Activated B cell treated with CpG ODN at 0.5 μM for 24 hours (primary cell): ENCODE measurements at places on chromosomes 11 and 22.

GRCh38 chr22:29912605-29913398, 29.8 kb downstream of the MTMR3 start:
- no peak for DNase-seq

DNA sequence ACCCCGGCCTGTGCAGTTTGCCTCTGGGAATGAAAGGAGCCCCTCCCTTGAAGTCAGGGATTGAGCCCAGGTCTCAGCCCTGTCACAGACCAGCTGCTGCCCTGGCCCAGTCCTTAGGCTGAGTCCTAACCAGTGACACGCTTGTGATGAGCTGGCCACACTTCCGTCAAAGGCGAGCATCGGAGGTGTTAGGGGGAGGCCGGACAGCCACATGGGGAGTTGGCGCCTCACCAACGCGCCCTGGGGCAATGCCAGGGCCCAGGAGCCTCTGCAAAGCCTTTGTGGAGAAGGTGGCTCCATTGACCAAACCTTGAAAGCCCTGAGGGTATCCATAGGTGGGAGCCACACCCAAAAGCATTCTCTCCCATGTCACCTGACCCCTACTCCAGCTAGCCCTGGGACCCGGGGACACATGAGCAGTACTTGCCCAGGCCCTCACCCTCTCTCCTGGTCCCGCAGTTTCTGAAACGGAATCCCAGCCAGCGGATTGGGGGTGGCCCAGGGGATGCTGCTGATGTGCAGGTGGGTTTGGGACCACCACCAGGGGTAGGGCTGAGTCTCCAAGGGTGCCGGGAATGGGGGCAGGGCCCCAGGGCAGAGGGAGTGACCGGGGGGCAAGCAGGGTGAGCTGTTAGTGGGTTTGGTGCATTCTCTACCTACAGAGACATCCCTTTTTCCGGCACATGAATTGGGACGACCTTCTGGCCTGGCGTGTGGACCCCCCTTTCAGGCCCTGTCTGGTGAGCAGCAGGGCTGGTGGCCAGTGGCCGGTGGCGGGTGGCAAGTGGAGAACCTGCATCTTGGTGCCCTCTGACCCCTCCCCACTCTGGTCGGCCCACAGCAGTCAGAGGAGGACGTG, 3.7 kb downstream of the PTPRCAP start:
- no peak for DNase-seq

DNA sequence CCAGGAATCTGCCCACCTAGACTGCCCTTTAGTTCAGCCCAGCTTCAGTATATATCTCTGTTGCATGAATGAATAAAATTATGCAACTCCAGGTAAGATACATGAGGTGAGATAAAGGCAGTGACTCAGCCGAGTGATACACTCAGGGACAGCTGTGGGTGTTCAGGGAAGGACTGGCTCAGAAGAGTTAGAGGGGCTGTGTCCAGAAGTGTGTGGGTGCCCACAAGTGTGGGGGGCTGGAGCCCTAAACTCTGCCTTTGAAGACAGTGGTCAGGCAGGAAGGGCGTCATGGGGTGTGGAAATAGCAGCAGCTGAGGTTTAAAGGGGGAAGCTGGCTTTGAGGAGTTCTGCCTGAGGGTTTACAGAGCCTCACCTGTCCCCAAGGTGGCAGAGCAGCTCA, 8.3 kb downstream of the FTH1 start:
- DNase-seq: no peak

- DNase-seq: no peak
These were observed 61.8 kb upstream of the CRYBB3 start for GRCh38 chr22:25137577-25138525.

- no peak for DNase-seq
These were observed 173.3 kb downstream of the PGR start for GRCh38 chr11:100956351-100956750.

GRCh38 chr22:47000888-47001287, 238.4 kb downstream of the TBC1D22A start:
- DNase-seq: no peak

- no peak for DNase-seq
These were observed 30.1 kb downstream of the GRAMD4 start for GRCh38 chr22:46650078-46650810.

DNA sequence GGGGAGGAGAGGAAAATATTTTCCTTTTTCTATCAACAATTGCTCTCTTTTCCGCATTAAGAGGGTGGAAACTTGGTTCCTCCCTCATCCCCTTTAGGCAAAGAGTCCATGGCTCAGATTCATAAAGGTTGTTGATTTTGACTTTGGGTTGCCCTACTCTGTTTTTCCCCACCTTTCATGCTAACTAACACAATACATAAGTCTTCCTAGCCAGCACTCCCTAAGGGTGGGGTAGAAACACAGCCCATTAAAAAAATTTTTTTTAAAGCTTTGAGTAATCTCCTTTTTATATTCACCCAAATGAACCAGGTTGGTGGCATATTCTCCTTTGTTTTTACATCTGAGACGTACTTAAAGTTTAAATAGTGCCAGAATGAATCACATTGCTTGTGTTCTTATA, 20.0 kb upstream of the LIN7C start:
- no peak for DNase-seq

DNA sequence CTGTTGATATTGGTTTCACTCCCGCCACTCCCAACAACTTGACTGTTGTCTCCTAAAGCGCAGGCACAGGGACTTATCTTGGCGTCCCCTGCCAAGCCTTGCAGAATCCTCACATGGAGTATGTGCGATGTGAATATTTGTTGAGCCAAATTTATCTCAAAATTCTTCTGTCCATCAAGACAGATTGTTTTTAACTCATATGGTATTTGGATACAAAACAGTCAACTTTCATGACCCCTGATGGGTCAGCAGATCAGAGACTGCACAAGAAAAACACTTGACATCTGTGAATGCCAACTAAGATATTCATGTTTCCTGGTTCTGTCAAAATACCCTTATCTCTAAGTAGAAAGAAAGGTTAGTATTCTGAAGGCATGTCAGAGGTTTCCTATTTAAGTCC, 221.7 kb upstream of the BLID start:
- DNase-seq: no peak

DNA sequence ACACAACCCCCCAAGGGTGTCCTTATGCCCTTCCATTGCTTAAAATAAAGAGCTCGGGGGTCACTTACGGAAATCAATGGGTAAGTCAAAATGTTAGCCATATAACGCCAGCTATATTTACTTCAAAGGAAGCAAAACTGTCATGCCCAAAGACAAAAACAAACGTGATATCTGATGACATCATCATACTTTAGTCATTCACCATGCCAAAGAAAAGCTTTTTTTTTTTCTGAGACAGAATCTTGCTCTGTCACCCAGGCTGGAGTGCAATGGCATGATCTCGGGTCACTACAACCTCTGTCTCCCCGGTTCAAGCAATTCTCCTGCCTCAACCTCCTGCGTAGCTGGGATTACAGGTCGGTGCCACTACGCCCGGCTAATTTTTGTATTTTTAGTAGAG, 47.7 kb upstream of the SC5D start:
- DNase-seq: no peak

- no peak for DNase-seq
These were observed 648.7 kb upstream of the CCDC179 start for GRCh38 chr11:23509023-23509422.

GRCh38 chr11:69605737-69606526, 35.0 kb upstream of the CCND1 start:
- no peak for DNase-seq

- DNase-seq: no peak
These were observed 8.6 kb upstream of the KMT2A start for GRCh38 chr11:118427707-118428106.

DNA sequence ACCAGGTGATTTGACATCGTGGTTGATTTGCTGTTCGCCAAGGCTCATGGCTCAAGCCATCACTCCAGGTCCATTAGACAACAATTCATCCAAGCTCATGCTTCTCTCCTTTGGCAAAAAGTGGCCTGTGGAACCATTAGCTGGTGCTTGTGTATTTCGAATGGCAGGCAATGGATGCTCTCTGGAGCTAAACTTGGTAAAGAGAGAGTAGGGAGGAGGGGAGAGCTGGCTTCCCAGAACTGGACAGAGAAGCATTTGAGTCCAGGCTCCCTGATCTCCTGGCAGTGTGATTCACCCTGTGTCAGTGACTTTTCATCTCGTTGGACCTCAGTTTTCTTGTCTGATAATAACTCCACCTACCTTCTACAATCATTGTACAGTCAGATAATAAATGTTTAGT, 64.6 kb downstream of the MYO18B start:
- no peak for DNase-seq

GRCh38 chr11:21866781-21867180, 326.1 kb upstream of the ANO5 start:
- DNase-seq: no peak

DNA sequence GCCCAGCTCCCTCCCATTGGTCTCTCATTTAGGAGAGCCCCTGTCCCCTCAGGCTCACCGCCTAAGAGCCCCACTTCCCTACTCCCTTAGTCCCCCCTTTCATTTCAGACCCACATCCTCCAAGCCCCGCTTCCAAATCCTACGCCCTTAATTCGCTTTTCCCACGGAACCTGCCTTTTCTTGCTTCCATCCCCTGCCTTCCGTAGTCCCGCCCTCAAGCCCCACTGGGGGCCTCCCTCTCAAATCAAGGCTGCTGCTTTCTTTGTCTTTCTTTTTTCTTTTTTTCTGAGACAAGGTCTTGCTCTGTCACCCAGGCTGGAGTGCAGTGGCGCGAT, 396 bp downstream of the CCDC157 start:
- no peak for DNase-seq

- DNase-seq: no peak
These were observed 13.5 kb downstream of the DTX4 start for GRCh38 chr11:59185386-59185945.

GRCh38 chr22:39132281-39132680, 20.2 kb downstream of the CBX7 start:
- no peak for DNase-seq

DNA sequence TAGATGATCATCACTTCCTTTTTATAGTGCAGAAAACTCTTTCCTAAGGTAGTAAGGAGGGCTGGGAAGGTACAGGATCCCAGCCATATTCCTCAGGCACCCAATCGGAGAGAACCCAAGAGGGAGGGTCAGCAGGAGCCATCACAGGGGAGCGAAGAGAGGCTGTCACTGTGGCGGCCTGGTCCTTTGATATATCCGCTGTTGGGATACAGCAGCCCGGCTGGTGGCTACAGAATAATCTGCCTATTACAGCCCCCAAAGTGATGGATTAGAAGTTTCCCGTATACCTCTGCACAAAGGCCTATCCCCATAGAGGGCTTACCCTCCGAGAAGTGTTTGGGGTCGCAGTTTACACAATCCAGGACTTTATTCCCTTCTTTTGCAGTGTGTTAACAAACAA, 48.5 kb downstream of the OR4D9 start:
- no peak for DNase-seq

GRCh38 chr22:18056161-18056666, 21.6 kb upstream of the PEX26 start:
- no peak for DNase-seq

- no peak for DNase-seq
These were observed 3.2 kb upstream of the ETS1 start for GRCh38 chr11:128590587-128590986.

DNA sequence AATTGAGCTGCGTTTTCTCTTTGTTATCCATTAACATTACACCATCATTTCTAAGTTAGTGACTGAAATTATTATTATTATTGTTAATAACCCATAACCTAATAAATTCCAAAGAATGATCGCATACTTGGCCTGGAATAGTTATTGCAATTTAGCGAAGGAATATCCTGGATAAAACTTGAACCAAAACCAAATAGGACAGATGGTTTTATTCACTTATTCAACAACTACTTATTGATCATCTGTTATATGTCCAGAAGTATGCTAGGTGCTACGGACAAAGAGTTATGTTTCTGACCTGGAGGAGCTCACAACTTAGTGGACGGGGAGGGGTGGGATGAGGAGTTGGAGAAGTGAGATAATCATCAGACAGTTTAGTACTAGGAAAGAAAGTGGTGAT, 44.8 kb upstream of the ARHGAP20 start:
- DNase-seq: no peak

DNA sequence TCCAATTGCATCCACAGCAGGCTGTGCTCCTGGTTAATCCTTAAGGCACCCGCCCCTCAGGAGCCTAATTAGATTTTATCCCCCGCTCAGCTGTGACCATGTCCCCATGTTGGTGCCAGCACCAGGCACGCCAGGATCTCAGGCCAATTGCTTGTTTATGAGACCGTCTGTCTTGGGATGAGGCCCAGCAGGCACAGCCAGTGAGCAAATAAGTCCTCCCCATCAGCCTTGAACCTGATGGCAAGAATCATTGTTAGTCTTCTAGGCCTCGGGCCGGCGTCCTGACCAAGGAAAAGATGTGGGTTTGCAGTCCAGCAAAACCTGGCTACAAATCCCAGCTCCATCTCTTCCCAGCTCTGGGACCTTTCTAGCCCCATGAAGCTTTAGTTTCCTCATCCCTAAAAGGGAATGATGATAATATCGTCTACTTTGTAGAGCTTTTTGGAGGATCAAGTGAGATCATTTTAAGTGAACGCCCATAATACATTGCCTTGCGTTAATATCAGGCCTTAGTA, 57.3 kb downstream of the TP53I11 start:
- DNase-seq: no peak

GRCh38 chr11:43508511-43508918, 149.8 kb downstream of the TTC17 start:
- DNase-seq: no peak

GRCh38 chr11:1568441-1568911, 3.6 kb downstream of the DUSP8 start:
- DNase-seq: no peak

GRCh38 chr11:102559839-102560238, 29.3 kb upstream of the MMP7 start:
- DNase-seq: no peak

DNA sequence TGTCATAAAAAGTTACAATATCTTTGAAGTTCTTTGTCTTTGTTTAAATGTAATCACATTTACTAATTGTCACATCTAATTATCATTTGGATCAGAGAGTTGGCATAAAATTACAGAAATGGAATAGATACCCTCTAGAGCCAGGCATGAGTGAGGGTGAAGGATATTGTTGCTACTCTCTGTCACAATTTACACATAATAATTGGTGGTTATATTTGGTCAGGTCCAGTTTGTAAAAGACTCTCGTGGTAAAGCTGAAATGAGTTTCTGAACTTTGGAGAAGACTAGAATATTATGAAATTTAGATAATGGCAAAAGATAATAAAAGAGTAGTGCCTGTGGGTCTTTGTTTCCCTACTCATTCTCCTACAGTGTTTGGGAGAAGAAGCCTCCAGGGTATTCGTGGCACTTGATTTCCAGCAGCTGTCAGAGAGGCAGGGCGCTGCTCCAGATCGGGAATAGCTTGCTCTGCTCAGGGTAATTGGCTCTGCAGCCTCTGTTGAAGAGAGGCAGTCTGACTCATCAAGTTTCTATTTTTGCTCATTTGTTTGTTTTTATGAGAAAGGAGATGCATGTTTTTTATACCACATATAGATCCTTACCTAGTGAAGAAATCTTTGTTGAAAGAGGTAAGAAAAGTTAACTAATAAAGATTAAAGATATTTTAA, 349.9 kb downstream of the CNTN5 start:
- no peak for DNase-seq
